ENCODE measurements at places on chromosomes 1 and 21.
A peak's percentile ranks its signal among the peaks of the same experiment; 100 is the strongest.

DNA sequence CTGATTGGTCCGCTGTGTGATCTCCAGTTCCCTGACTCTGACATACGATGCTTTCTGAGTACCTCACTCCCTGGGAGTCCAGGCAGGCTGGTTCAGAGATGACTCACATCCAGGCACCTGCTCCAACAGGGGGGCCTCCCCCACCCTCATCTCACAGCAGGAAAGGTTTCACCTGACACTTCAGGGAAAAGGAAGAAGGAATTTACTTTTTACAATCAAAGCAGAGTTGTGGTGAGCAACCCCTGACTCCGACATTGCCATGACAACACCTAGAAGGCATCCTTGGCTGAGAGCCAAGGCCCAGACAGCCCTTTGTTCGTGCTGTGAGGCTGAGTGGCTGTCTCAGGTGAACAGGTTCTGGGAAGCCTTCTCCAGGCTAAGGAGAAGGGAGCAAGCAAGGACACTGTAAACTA is 164.6 kb upstream of the GJB5 start:
- DNase-seq, result no peak

GRCh38 chr1:221723848-221724236 is 18.0 kb downstream of the DUSP10 start:
- DNase-seq, result no peak

DNA sequence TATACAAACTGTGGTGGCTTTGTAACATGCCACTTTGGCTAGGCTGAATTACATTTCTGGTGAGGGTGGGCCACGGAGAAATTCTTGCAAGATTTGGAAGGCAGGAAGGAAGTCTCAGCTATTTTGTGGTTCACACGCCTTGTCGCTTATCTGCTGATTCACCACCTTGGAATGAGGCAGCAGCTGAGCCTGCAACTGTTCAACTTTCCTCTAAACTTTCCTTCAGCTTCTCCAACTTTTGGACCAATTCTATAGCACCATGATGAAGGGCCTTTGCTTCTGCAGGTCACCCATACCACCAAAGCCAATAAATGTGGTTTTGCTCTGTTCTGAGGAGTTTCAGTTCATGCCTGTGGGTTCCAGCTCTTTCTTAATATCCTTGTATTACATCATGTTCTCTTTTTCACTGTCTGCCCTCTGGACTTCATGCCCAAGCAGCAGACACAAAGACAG is 337.6 kb upstream of the SNX7 start:
- DNase-seq, result no peak

DNA sequence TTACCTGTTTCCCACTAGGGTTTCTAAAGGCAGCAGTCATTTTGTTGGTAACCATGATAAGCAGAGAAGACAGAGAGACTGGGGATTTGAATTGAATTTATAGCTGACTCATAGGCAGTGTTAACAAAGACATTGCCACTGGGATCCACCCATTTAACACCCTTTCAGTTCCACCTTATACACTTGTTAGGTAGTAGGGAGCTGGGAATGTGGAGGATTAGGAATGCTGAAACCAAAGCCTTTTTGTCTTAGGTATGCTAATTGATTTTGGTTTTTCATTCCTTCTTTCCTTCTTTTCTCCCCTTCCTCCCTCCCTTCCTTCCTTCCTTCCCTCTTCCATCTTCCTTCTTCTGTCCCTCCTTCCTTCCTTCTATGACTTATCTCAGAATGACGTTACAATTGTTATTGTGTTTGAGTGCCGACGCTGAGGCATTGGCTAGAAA is 7.5 kb upstream of the EVI5 start:
- no peak for DNase-seq

DNA sequence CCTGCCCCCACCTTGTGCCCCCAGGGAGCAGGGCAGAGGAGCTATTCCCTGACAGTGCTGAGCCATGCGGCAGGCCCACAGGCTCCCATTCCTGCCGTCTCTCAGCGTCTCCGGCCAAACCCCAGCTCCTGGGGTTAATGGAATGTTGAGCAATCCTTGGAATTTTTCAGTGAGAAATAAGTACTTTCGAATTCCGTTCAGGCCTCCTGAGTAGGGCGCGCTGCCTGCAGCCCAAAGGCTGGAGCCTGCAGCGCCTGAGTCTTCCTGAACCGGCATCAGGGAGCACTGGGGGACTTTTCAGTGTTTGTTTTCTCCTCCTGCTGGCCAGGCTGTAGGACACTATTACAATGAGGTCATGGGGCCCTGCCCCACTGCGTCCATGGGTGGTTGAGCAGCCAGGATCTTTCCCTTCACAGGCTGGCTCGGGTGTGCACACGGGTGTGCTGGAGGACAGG is 33.3 kb upstream of the CSF1 start:
- no peak for DNase-seq

- peak; percentile 19 for DNase-seq
Observed at GRCh38 chr21:34360488-34361241, 3.1 kb upstream of the KCNE2 start.

DNA sequence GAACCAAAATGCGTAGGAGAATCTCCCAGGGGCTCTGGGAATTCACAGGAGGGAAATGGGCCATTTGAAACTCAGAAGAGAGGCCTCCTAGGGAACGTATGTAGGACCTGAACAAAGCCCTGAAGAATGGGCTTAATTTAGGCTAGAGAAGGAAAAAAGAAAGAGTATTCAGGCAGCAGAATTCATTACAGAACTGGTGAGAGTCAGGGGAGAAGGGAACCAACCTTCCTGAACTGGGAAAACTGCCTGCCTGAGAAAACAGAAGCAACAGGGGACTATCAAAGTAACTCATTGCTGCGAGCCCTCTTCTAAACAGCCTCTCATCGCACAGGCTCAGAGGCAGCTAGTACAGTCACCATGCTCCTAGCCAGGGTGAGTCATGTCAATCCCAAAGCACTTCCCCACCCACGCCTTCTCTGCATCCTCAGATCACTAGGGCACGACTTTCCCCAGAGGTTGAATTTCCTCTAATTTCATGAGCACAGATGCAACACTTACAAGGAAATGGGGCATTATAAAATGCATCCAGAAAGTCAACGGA is 98.1 kb downstream of the ADSS2 start:
- DNase-seq, result no peak

DNA sequence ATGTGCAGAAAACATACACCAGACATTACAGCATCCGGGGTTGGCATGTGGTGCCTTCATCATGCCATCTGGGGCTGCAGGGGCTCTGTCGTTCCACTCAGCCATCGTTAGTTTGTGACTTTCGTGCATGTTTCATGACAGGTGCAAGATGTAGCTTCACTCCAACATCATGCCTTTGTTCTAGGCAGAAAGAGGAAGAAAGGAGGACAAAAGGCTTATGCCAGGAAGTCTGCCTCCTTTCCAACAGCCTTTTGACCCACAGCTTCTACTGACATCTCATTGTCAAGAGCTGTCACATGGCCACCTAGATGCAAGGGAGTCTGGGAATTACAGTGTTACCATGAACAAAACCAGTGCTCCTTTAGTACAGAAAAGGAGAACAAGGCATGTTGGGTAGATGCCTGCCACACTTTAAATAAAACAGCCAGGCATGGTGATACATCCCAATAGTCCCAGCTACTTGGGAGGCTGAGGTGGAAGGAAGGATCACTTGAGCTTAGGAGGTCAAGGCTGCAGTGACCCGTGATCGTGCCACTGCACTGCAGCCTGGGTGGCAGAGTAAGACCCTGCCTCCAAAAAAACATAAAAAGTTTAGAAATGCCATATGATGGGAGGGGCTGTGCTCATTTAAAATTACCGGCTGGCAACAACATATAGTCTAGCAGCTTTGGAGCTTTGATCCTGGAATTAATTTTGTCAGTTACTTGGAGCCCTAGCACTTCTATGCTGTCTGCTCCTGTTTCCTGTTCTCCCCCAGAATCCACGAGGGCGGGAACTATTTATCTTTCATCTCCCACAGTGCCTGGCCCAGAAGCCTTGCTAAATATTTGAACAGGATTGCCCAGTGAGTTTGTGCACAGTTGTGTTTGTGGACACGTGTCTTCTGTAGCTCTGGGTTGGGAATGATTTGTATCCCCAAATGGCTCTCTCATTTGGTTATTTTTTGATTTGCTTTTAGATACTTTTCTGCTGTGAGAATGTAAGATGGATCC is 7.4 kb downstream of the DOP1B start:
- DNase-seq, result no peak

- DNase-seq, result no peak
Observed at GRCh38 chr1:229411434-229412055, 22.3 kb downstream of the ACTA1 start.

DNA sequence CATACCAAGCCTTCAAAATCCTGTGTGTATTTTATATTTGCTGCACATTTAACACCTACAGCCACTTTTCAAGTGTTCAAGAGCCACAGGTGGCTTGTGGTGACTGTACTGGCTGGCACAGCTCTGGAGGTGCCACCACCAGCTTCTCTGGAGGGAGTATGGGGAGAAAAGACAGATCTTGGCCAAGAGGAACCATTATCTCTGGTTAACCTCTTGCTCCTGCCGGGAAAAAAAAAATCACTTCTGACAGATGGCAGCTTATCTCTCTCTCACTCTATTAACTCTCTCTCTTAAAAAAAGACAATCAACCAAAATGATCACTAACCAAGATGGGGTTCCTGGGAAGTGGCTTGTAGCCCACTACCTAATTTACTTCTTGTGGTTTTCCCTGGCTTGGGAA is 1.2 kb upstream of the RIIAD1 start:
- no peak for DNase-seq

DNA sequence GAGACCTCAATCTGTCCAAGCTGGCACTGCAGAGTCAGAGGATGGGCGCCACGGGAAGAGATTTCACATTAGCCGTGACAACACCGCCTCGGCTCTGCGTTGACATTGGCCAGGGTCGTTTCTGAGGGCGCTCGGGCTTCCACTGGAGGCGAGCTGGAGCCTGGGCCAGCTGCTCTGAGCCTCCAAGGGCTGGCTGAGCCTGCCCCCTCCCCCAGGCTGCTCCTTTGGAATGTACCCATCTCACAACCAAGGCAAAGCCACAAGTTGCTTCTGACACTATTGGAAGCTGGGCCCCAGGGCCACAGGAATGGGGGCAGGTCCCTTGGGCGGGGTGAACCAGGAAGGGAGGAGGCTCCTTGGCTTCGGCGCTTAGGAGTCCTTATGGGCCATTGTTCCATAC is 12.7 kb downstream of the GPR3 start:
- DNase-seq, result no peak

- DNase-seq, result peak; percentile 83
Observed at GRCh38 chr1:151838222-151839081, 1.2 kb downstream of the C2CD4D start.

DNA sequence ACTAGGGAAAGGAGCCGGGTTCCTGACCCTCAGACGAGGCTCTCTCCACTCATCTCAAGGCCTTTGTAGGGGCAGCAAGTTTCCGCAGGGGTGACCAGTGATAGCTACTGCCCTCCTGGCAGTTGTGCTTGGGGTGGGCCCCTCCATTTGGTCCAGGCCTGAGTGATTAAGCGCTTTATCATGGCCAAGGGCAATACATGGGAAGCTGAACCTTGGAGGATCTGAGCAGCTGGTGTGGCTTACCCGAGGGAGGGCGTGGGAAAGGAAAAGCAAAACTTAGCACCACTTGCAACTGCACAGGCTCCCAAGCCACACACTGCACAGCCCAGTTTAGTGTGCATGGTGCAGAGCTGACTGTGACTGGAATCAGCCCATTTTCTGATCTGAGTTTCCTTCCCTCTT is 47.8 kb downstream of the GADD45A start:
- DNase-seq, result no peak

DNA sequence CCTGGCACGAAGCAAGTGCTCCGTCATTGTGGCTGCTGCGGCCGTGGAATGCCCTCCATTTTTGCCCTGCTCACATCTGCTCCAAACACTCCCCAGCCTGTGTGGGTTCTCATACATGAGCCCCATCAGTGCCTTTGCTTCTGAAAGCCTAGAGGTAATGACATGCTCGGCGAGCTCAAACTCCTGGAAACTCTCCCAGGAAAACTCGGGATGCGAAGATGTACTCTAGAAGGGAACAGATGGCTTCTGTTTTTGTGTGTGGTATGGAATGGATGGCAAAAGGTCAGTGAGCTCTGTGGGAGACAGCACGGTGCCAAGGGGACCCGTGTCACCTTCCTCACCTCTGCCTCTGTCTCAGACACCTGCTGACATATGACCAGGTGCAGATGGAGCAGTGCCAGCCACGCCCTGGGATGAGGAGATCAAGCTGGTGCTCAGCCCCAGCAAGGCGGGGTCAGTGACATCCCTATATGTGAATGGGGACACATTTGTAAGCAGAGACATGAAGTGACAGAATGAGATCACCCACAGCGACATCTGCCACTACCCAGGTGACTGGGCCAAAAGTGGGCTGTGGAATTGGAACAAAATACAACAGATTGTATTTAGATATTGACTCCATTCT is 84.1 kb upstream of the COX20 start:
- no peak for DNase-seq

GRCh38 chr1:30257742-30258380 is 465.5 kb downstream of the MATN1 start:
- no peak for DNase-seq

GRCh38 chr21:26846036-26846931 is 1.1 kb upstream of the ADAMTS1 start:
- DNase-seq, result no peak

DNA sequence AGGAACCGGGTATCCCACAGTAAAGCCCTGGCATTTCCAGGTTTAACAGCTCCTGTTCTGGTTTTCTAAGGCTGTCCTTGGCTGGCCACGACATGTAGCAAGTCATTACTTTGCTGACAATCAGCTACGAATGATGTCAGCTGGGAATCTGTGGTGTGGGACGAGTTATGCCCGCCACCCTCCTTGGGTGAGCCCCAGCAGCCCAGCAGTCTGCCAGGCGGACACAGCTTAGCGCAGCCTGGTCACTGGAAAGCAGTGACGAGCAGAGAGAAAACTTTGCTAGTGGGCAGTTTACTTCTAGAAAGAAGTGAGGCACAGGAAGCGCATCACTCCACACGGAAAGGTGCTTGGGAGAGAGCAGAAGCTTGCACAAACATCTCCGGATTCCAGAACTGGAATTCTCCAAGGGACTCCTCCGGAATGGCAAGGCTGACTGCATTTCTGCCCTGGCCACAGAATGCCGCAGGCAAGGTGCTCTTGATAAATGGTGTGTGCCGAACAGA is 15.5 kb upstream of the ZNF436 start:
- DNase-seq, result no peak

DNA sequence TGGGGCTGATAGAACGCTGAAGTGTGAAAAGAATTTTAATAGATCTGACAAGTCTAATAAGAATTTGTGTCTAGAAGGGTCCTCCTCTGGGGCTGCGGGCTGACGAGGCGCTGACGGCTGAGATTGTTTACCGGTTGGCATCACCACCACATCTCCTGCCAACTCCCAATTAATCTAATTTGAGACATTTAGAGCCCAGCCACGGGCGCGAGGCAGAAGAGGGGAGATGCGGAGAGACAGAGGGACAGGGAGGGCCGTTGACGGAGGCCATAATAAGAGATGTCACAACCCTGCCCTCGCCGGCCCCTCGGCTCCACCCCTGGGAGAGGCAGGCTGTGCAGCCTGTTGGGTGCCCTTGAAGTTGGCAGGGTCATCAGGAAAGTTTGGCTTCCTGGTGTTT is 109.3 kb downstream of the PAX7 start:
- DNase-seq, result no peak

DNA sequence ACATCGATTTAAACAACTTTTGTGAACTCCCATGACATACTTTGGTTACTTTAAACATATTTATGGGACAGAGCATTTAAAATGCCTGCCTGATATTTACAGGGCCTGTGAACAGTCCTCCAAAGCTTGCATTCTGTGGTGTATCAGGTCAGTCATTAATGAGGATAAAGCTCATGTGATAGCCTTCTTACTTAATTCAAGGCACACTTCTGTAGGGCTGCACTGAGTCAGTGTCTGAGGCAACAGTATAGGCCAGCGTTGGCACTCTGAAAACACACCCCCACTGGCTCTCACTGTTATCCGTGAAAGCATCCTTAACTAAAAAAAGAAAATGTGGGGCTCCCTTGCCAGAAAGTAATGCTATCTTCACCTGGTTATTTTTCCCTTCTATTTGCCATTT is 200.0 kb downstream of the NFIA start:
- no peak for DNase-seq

Measured in activated effector memory CD4-positive, alpha-beta T cell treated with anti-CD3 and anti-CD28 coated beads, Interleukin-2, amount 50 U/mL, for 16 hours (primary cell).